ENCODE measurements at places on chromosomes 5 and 9.

- no peak for DNase-seq
Measured at GRCh38 chr9:123395689-123396511, 39.9 kb downstream of the CRB2 start.

GRCh38 chr9:7360513-7360912 lies 439.1 kb downstream of the DMAC1 start:
- DNase-seq = no peak

DNA sequence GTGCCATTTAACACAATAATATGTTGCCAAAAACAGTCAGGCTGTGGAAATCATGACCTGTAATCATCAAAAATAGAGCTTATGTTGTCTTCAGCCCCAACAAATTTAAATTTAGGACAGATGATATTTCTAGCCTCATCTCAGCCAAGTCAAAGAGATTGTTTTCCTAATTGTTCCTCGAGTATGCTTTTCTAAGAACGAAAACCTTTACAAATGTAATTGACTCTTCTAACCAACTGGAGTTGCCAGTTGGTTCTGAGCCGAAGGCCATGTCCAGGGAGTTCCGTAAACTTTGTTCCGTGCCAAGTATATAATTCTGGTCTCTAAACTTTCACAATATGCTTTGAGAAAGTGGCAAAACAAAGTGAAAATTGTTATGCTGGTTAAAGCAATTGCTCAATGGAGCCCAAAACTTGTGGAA lies 160.8 kb downstream of the CEMIP2 start:
- no peak for DNase-seq

DNA sequence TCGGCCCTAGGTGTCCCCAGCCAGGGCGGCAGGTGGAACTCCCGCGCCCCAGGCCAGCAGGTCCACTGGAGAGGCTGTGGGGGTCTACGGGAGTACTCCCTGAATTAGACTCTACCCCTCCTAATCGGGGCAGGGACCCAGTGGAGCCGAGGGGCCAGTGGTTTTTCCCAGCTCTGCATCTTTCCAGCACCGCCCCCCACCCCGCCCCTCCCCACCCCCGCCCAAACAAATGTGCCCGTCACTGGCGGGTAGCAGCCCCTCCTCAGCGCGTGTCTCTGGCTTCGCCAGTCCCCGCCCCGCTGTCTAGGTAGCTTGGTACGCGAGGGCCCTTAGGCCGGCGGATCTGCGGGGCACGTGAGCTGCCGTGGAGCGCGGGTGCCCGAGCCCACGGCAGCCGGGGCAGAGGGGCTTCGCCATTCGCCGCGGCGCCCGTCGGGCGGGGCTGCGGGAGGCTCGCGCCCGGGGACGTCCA lies 7.0 kb downstream of the UNC5A start:
- no peak for DNase-seq

DNA sequence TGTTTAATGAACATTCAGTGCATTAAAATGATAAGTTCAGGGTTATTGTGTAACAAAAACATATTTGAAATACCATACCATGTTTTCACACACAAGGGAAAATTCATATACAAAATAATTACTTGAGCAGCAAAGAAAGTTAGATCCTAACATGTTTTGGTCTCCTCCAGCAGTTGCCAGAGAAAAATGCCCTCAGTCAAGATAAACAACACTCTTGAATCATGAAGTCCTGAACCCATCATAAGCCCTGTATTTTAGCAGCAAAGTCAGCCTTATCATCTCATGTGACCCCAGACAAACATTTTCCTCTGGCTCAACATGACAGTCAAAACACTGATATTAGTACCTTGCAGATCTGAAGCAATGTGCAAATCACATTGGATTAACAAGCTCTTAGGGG lies 1541.1 kb upstream of the WWC1 start:
- DNase-seq = no peak

- no peak for DNase-seq
Measured at GRCh38 chr5:140322751-140323731, 20.1 kb upstream of the PFDN1 start.

DNA sequence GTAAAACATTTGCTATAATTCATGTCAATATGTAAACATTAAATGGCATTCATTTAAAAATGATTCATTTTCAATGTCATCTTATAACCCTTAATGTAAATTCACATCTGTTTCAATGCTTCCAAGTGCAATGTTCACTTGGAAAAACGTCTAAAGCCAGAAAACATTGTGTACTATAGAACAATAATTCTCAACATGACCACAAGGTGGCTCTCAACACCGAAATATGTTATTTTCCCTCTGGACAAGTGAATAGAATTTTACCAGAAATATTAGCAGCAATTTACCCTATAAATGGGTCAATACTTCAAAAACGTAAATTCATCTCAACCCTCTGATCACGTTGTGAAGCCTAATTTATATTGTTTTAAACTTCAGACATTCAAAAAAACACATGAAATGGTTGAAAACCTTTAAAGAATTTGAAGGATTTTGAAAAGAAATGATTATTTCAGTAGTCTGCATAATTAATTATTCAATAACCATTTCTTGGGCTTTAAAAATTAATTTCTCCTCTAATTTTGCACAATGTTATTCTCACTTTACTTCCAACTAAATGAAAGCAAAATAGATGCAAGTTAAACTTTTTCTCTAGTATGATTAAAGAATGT lies 11.0 kb downstream of the CDH10 start:
- no peak for DNase-seq

- no peak for DNase-seq
Measured at GRCh38 chr9:77872177-77872576, 159.4 kb downstream of the GNAQ start.

DNA sequence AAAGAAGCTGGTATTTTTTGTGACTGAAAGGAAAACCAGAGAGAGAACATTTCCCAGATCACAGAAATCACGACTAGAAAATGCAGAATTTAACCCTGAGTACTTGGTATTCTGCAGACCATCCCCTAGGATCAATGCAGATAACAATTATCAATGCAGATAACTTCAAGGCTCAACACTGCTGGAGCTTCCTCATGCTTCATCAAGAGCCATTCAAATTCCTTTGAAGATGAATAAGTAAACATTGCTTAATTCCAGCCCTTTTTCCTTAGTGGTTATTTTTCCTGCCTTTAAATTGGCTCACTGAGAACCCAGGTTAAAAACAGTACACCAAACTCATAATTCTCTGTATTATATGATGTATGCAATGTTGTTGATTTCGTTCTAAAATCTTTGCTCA lies 370.1 kb upstream of the TLE4 start:
- no peak for DNase-seq

All from iPS DF 19.7 (cell line).